ENCODE measurements at places on chromosomes 5 and 9.

GRCh38 chr5:82339792-82340191, 61.6 kb upstream of the RPS23 start:
- DNase-seq, result no peak

GRCh38 chr5:86679949-86680348, 62.2 kb downstream of the COX7C start:
- no peak for DNase-seq

DNA sequence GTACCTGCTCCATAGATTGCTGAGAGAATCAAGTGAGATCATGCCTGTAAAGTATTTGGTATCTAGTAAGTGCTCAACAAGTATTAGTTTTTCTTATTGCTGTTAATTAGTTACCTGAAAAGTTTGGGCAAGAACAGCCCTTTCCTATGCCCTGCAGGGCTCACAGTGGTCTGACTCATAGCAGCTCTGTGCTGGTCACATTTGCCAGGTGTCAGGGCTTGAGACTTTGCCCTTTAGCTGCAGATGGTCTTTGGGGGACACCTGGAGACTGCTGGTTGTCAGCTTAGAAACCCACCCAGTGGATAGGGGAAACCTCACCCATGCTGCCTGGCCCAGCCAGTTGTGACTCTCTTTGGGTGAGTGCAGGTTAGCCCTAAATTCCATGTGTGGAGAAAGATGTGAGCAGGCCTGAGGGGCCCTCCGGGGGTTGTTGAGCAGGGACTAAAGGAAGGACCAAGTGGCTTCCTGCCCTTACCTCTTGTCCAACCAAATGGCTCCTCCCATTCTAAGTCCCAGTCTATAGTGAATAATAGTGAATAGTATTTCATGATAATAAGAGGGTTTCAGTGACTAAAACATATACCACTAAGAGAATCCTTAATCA, 9.0 kb downstream of the COL27A1 start:
- DNase-seq, result no peak

DNA sequence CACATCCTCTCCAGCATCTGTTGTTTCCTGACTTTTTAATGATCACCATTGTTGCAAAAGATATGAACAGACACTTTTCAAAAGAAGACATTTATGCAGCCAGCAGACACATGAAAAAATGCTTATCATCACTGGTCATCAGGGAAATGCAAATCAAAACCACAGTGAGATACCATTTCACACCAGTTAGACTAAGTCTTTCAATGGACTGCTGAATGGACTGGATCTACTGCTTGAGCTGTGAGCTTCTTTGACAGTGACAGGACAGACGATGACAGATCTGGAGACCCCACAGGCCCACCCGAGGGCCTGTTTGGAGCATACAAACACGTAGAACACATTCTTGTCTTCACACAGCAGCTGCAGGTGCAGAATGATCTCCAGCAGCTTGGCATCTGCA, 266.1 kb upstream of the RIOK2 start:
- DNase-seq, result no peak

- DNase-seq, result no peak
These were observed 112.9 kb upstream of the ACTBL2 start for GRCh38 chr5:57595523-57595991.

DNA sequence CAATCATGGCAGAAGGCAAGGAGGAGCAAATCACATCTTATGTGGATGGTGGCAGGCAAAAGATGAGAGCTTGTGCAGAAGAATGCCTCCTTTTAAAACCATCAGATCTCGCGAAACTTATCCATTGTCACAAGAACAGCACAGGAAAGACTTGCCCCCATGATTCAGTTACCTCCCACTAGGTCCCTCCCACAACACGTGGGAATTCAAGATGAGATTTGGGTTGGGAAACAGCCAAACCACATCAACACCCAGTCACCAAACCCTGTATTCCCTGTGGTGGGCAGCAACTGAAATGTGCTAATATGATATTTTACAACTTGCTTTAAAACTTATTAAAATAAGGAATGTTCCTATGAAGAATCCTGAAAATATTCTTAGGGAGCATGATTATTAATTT, 54.2 kb downstream of the RASGRF2 start:
- no peak for DNase-seq

- DNase-seq, result no peak
These were observed 444.3 kb upstream of the PIK3R1 start for GRCh38 chr5:67771221-67771620.

GRCh38 chr5:173858670-173859407, 29.3 kb upstream of the CPEB4 start:
- DNase-seq, result no peak

DNA sequence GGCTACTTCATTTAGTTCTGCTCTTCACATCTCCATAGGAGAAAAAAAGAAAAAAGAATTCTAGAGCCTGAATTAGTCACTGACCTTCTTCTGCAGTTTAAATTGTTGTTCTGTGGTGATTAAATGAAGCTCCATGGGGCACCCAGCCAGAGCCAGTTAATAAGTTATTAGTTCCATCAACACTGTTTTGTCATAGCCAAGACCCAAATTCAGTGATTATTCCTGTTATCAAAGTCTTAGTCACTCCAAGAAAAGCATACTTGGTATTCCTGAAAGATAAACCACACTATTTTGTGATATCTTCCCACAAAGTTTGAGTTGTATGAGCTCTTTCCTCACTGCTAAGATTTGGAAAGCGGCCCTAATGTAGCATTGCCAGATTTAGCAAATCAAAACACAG, 134.8 kb upstream of the RGMB start:
- no peak for DNase-seq

DNA sequence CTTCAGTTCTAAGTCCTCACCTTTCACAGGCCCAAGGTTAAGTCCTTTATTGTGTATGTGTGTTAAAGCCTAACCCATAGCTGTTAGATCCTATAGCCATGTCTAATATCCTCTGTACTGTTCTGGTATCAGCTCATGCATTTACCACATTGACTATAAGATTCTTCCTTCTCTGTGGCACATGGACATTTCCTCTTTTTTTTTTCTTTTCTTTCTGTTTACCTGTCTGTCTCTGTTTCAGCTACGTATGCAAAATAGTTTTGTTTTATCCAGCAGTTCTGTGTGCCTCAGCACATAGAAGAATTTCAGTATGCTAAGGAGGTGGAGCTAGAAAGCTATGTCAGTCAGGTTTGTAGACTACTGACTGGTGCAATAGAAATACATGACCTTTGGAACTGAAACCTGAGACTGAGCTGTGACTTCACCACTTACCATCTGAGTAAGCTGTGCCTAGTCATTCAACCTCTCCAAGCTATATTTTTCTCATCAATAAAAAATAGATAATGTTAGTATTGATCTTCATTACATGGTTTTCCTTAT, 155.6 kb upstream of the VLDLR start:
- DNase-seq, result no peak

- DNase-seq, result no peak
These were observed 40.7 kb upstream of the PPP2R2B start for GRCh38 chr5:146919304-146919703.

- DNase-seq, result no peak
These were observed 958.5 kb downstream of the DTWD2 start for GRCh38 chr5:118029807-118030206.

DNA sequence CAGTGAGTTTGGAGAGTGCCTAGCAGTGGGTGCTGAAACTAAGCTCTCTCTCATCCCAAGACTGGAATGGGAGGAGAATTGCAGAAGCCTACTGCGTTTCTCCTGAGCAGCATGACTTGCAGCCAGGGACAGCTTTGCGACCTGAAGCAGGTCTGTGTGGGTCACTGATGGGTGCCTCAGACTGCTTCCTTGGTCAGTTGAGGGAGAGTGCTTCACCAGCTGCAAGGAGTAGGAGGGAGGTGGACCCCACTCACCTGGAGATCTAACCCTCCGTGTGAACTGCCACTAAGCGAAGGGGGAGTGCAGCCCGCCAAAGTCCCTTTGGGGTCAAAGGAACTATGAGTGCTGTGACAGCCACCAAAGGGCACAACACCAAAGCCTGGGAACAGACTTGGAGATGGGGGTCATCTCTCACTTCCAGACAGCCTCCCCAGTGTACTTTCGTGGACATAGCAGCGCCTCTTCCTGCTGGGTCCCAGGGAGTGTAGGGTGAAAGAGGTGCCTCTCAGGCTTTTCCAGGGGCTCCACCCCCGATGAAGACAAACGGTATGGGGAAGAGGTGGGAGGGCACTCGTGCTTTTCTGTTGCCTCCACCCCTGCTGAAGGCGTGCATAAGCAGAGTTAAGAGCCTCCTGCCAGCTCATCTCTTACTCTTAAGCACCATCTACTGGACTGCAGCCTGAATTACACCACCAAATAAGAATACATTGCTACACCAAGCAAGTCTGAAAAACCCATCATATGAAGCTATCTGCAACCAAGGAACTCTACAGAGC, 34.3 kb upstream of the MACIR start:
- no peak for DNase-seq

DNA sequence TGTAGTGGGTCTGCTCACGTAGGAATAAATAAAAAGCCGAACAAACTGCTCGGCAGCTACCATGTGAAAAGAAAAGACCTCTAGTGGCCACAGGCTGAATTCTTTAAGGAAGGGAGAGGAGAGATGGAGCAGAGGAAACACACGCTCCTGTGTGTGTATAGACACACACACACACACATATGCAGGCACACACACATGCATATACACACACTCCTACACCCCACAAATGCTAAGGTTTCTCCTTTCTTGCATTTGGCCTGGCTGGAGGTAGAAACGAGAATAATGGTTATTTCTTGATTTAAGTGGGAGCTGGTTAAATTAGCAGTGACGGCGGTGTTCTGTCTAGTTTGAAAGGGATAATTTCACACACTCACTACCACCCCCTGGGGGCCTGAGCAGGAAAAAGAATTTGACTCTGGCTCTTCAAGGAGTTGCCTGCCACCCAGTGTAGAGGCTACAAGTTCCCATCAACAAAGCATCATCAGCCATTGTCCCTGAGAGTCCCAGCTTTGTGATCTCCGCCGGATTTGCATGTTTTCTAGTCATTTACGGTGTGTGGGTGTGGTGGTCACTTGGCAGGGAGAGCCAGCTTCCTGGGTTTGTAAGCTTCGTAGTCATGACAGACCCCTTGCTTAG, at the start of gene INSYN2B:
Gene INSYN2B, minus strand, starts transcription at position 78 of the 636 bp plus-strand sequence. CDS start 96,597 bp downstream, outside the sequence.
- no peak for DNase-seq

DNA sequence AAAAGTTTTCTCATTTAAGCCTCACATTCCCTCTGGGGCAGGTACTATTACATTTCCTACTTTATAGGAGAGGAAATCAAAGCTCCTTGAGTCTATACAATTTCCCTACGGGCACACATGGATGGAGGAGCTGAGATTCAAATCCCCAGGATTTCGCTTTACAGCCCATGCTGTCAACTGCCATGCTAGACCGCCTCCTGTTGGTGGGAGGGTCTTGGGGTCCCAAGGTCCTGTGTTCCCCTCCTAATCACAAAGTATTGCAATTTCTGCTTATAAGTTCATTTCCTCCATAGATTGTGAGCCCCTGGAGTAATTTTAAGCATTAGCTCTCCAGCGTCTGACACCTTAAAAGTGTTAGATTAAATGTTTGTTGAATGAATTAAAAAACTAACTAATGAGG, 95.9 kb upstream of the SMARCA2 start:
- DNase-seq, result no peak

GRCh38 chr9:72390907-72391306, 25.9 kb upstream of the ZFAND5 start:
- DNase-seq, result no peak

GRCh38 chr9:16434526-16434925, 435.9 kb downstream of the BNC2 start:
- no peak for DNase-seq

- no peak for DNase-seq
These were observed 303.5 kb downstream of the TRIM32 start for GRCh38 chr9:116990592-116990991.

DNA sequence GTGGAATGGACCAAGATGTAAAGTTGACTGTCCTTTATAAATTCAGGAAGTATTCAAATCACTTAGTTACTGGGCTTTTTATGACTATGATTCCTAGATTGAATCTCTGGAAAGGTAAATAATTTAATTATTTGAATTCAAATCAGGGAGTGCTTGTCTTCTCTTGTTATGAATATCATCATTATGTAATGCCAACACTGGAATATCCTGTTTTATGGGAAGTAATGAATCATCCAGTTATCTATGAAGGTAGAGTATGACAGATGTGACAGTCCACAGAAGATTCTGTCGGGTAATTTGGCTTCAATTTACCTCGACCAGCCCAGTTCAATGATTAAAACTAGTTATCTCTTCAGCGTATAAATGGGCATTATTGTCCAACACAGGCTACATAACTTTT, 141.0 kb upstream of the NUDT12 start:
- no peak for DNase-seq

GRCh38 chr5:95837492-95837891, 15.0 kb upstream of the GLRX start:
- no peak for DNase-seq
